Adipocyte (in vitro differentiated cells): ENCODE measurements at places on chromosomes 11 and 22.

- no peak for DNase-seq
Measured at GRCh38 chr11:120808616-120809050, 215.3 kb upstream of the TBCEL start.

GRCh38 chr11:64173616-64174355 lies 7.9 kb upstream of the MACROD1 start:
- no peak for DNase-seq

GRCh38 chr22:31106001-31106571 lies 1.3 kb downstream of the SELENOM start:
- DNase-seq, result no peak

GRCh38 chr11:85823816-85824215 lies 12.9 kb upstream of the SYTL2 start:
- no peak for DNase-seq
